ENCODE measurements at places on chromosomes 7 and 10.

GRCh38 chr10:51074238-51075028, at the start of gene PRKG1:
TSS of gene PRKG1 (plus strand) at chr10:51074487.
- peak; percentile 64 for DNase-seq

DNA sequence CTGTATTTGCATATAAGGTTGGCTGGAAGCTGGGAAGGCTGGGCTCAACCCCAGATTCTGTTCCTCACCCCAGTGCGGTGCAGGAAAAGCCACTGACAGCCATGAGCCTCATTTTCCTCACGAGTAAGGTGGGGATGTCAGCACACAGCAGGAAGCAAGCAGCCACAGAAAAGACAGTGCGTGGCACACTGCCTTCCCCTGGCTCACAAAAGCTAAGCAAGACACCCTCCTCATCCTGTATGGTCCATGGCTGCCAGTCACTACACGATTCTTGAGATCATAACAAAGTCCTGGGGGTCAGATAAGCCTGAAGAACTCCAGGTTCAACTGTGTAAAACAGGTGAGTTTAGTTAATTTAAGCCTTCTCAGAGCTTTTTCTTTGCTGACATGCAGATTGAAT, 28.9 kb upstream of the DDC start:
- no peak for DNase-seq

- no peak for DNase-seq
Observed at GRCh38 chr10:122013311-122013780, 24.4 kb downstream of the TACC2 start.

DNA sequence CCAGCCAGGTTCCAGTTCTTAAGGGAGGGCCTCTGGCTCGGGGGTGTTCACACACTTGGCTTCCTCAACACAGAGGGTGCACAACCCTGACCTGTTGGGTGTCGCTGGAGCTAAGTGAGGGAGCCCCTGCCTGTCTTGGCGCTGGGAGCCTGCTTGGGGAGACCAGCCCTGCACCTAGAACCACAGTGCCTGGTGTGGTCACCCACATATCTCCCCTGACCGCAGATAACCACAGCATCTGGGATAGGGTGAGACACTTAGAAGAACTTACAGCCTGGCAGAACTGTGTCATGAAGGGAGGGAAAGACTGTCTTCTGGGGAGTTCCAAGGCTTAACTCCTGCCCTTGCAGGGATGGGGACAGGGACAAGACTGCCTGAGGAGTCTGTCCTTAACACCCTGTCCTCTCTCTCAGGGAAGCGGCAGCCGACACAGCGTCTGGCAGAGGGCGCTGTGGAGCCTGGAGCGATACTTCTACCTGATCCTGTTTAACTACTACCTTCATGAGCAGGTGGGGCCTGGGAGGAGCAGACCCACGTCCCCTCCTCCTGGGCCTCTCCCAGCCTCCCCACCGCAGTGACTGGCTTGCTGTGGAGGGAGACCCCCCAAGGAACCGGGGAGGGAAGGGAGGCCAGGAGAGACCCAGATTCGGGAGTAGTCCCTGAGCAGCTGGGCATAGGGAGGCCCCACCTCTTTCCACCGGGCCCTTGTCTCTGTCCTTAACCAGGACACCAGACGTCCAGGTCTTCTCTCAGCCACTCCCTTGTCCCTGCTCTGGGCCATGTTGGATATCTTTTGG, 59.0 kb downstream of the PALD1 start:
- no peak for DNase-seq

GRCh38 chr7:16791905-16792698, 12.7 kb downstream of the AGR2 start:
- DNase-seq = no peak

DNA sequence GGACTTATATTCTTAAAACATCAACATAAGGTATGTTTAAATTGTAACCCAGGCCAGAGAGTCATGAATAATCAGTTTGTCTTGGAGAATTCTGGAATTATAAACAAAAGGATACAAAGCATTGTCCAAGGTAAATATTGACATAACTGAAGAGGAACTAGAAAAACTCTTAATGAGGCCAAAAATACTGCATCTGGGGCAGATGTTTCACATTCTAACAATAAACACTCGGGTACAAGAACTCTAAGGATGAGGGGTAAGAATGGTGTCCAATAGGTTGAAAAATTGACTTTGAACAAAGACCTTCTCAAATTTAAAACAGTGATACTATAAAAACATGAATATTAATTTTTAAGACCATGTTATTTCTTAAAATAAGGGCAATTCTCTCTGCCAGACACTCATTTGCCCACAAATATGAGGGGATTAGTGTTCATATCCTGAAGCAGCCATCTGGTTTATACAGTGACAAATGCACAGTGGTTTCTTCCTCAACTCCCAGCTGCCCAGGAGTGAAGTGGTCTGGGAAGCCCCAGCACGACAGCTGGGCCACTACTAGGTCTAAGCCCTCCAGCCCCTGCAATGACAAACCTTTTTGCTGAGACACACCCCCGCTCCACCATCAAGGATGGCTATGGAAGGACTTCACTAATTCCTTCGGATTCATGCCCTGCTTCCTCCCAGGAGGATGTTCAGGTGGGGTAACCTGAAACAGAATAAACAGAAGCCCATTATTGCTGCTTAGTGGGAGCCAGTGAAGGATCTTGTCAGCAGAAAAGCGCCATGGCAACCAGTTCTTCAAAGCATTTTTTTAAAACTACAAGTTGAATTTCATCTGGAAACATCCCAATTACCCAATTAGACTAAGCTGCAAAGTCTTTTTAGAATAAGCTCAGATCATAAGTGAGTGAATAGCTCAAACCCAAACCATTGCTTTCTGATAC, 107.5 kb upstream of the ARID5B start:
- no peak for DNase-seq

- DNase-seq = no peak
Observed at GRCh38 chr7:40711706-40712105, 576.9 kb downstream of the SUGCT start.

GRCh38 chr10:84159076-84159685, 14.4 kb upstream of the GPR15LG start:
- DNase-seq = no peak

DNA sequence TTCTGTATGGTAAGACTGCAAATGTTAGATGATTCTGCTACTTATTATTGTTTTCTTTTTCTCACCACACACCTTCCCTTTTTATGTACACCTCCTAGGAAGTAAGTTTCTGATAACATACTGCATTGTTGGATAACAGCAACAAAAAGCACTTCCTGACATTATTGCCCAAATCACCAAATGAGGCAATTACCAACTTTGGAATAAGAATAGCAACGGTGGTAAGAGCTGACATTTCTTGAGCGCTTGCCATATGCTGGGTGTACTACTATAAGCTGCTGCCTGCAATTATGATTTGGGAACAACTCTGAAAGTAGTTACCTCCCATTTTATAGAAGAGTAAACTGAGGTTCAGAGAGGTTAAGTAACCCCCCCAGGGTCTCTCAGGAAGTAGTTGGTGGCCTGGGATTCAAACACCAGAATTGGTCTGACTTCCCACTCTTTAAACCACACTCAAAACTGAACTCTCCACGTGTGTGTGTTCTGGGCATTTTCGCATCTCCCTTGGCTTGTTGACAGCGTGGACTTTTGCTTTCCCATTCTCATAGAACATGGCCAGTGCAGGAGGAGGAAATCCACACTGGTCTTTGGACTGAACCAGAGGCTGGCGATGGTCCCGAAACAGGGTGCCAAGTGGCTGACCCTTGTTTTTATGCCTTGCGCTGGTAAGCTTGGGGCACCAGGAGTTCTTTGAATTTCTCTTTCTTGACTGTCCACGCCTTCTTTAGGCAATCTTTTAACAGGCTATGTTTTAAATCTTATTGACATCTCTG, 71.4 kb downstream of the TCF7L2 start:
- DNase-seq = no peak

DNA sequence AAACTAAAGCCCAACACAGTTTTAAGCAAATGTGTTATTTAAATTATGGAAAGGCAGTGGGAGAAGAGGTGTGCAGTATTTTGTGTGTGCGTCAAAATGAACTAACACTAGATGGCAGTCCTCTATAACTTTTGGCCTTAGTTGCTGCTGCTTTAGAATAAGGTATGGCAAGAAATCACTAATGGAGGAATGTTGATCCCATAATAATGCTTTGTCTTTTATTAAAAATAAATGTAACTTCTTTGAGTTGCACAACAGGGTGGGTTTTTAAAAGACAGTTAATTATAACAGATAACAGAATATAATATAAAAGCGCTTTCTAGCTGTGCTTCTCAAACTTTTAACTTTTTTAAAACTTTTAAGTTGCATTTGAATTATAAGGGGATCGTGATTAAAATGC, 56.4 kb downstream of the BBS9 start:
- peak; percentile 40 for DNase-seq

GRCh38 chr10:124735491-124736286, 8.5 kb downstream of the FAM53B start:
- DNase-seq = no peak

DNA sequence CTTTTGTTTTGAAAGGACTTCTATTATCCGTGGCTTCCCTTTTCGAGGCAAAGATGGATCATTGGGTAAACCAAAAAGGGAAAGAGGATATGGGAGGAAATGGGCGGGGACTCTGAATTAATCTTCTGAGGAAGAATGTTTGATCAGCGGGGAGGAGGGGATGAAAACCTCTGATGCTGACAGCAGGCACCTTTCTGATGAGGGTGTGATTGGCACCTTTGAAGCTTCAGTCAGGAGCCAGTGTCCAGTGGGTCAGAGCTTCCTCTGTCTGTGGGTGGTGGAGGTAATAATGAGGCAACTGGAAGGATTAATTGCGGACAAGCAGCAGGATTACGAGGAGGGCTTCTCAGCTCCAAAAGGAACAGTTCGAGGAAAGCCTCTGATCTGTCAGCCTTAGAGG, 877.6 kb downstream of the LRMDA start:
- DNase-seq = no peak

- no peak for DNase-seq
Observed at GRCh38 chr7:30510124-30511075, 5.8 kb upstream of the GGCT start.

DNA sequence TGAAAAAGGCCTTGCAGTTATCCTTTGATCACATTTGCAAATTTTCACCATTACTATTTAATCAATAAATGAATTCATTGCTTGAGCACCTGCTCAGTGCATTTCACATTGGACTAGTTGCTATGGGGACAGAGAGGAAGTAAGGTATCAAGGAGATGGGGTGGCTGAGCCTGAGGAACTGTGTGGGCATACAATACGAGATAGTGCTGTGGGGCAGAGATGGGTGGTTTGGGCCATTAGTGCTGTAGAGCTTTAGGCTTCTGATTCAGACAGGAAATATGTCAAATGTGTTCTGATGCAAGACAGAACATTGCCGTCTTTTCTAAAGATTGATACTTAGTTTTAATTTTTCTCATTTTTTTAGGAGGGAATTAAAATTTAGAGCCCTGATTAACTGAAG, 13.2 kb downstream of the ITGB8 start:
- DNase-seq = no peak

DNA sequence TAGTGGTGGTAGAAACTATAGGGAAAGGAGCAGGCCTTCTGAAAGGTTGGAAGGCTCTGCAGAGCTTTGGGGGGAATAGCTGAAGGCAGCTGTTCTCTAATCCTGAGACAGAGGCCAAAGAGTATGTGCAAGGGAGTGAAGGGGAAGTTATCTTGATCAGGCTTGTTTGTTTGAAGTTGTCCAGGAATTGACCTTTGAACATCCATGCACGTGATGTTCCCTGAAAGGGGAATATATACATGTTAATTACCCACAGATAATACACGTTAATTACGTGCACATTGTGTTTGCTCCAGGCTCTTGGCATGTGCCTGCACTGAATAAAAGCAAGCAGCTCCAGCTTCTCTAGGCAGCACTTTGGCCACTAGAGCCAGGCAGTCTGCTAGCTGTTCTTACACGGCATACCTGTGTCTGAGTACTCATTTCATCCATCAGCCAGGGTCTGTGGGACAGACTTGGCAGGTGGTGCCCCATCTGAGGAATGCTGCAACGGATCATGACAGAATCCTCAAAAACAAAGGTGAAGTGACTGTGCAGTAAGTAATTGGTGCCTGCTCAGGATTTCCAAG, 18.0 kb upstream of the STARD3NL start:
- no peak for DNase-seq

DNA sequence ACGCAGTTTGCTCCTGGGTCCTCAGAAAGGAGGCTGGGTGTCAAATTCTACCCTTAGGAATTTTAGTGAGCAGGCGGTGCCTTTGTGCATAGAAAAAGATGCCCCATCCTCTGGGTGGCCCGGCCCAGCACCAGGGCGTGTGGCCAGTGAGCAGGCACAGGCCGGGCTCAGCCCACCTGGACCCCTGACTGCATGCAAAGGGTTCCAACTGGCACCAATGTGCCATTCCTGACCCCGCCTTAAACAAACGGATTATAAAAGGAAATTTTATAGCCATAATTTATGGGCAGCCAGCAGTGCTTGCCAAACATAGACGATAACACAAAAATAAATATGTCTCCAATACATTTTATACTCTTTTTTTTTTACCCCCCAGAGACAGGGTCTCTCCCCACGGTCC, 40.1 kb upstream of the GNA12 start:
- no peak for DNase-seq

DNA sequence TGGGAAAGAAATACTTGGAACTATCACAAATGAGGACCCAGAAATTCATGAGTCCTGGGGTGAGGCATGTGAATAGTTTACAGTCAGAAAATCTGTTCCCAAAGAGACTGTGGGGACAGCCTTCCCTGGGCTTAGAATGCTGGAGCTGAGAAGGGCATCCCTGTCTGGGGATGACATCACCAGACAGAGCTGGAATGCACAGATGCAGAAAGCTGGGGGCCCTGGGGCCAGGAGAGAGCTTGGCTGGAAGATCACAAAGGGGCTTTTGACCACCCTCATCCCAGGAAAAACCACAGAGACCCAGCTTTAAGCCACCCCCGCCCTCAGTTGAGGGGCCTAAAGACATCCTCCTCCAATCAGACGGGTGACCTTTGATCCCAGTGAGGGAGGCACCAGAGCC, 264.5 kb downstream of the PLXNA4 start:
- DNase-seq = no peak

- peak; percentile 83 for DNase-seq
Observed at GRCh38 chr10:101602761-101603398, 14.8 kb downstream of the DPCD start.

GRCh38 chr10:66008221-66008620, 917.6 kb upstream of the LRRTM3 start:
- no peak for DNase-seq

GRCh38 chr7:32047075-32047474, 23.1 kb downstream of the PDE1C start:
- no peak for DNase-seq

DNA sequence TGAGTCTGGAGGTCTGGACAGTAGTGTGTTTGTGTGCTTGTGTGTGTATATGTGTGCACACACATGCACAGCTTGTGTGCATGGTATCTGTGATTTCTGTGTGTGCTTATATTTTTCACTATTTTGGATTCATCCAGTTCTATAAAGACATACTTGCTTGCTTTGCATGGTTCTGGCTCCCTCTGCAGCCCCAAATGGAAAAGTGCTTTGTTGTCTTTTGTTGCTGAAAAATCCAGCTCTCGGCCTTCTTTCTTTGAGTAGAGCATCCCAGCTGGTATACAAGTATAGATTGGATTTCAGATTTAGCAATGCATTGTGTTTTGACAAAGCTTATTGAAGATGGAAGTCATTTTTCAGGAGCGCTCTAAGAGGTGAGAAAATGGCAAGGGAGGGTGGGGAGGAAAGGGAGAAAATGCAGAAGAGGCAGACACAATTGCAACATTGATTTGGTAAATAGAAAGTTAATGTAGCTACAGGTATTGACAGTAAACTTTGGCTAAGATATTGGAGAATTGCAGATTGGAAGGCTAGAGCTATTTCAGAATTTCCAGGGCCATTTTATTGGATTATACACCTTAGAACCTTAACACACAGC, 333.9 kb downstream of the AUTS2 start:
- DNase-seq = peak; percentile 28

- DNase-seq = no peak
Observed at GRCh38 chr10:63887023-63887589, 365.9 kb downstream of the REEP3 start.

- DNase-seq = no peak
Observed at GRCh38 chr7:151078233-151079040, 2.2 kb downstream of the FASTK start.

Measured in NT2/D1 (cell line).